ENCODE measurements at places on chromosomes 5 and 9. TPM values are rescaled to one million over a fixed set of nuclear protein-coding genes. Genes with fewer than 3 reads are reported as not detected.

DNA sequence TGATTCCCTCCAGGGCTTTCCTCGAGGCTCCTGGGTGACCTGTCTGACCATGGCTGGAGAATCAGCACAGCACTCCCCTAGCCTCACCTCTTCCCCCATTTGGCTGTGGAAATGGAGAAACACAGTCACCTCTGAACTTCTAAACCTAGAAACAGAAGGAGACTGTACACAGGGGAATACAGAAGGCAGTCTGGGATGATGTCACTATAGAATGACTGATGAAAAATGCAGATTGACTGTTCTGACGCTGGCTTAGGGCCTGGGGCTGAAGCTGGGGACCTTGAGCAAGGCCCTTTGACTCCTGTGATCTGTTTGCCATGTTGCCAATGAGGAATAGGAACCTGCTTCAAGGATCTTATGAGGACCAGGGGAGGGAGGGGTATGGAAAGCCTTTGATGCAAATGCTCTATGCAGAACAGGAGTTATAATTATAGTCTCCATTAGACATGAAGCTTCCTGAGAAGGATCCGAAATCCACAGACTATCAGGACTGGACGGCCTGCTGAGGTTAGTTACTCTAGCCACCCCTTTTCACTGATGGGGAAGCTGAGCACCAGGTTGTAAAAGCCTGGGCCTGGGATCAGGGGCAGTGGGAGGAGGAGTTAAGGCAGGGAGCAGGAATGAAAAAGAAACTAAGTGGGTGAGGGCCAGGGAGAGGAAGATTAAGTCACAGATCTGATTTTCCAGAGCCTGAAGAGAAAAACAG lies 24.4 kb upstream of the ANXA6 start:
- H3K4me3 ChIP-seq: no peak overlapping the region
- no peaks in the 10 kb centered on the region for H3K4me1 ChIP-seq
- DNase-seq: no peak

GRCh38 chr5:159049844-159050315 lies 49.8 kb downstream of the EBF1 start:
- no peaks in the 10 kb centered on the region for H3K4me1 ChIP-seq
- H3K36me3 ChIP-seq: no peaks in the 10 kb centered on the region
- H3K27me3 ChIP-seq: peaks cover 47% of the 10 kb centered on the region
- H3K27ac ChIP-seq: no peak overlapping the region
- DNase-seq: no peak
- H3K4me3 ChIP-seq: no peak overlapping the region

- no peak overlapping the region for H3K4me3 ChIP-seq
- H3K27ac ChIP-seq: no peak overlapping the region
Observed at GRCh38 chr5:151895660-151896030, 29.0 kb downstream of the GLRA1 start.

Gene MLANA
- total RNA-seq: not detected

All from H1 (cell line).